DND-41 (cell line): ENCODE measurements at places on chromosomes 5 and 9.

GRCh38 chr9:124594673-124595072, 87.5 kb upstream of the NR5A1 start:
- no peak for DNase-seq

- DNase-seq: peak; percentile 22
These were observed 373.4 kb upstream of the CTNND2 start for GRCh38 chr5:12277504-12278192.

- DNase-seq: no peak
These were observed 405.4 kb downstream of the DMAC1 start for GRCh38 chr9:7394002-7394774.

GRCh38 chr5:138339091-138339456, 1.0 kb downstream of the FAM53C start:
- no peak for DNase-seq
